GDM1 (cell line): ENCODE measurements at places on chromosomes 11 and 22.

DNA sequence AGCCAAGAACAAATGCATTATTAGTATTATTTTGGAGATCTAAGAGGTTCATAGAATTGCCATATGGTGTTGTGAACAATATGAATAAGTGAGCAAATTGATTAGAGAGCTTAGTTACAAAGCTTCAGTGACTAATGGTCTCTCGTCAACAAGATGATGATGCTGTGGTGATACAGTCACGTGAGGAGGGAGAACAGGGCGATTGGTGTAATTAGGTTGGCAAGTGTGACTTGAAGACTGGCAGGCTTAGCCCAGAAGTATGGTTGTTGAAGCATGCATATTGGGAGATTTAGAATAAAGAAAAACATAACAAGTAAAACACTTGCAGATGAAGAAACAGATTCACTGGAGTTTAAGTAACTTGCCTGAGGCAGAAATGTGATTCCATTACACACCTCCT lies 100.6 kb upstream of the SORL1-AS1 start:
- DNase-seq: no peak

DNA sequence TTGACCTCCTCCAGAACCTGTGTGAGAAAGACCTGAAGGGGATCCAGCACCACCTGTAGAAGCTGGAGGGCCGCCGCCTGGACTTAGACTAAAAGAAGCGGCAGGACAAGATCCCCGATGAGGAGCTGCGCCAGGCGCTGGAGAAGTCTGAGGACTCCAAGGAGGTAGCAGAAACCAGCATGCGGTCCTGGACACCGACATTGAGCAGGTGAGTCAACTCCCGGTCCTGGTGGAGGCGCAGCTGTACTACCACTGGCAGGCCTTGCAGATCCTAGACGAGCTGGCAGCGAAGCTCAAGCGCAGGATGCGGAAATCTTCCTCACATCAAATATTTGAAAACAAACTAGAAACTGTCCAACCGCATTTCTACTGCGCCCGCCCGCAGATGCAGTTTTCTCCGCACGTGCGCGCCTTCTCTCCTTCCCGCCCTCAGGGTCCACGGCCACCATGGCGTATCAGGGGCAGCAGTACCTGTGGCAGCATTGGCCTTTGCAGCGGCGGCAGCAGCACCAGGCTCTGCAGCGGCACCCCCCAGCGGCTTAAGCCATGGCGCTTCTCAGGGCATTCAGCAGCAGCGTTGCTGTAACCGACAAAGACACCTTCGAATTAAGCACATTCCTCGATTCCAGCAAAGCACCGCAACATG lies 10.2 kb downstream of the CLDN25 start:
- DNase-seq: no peak

DNA sequence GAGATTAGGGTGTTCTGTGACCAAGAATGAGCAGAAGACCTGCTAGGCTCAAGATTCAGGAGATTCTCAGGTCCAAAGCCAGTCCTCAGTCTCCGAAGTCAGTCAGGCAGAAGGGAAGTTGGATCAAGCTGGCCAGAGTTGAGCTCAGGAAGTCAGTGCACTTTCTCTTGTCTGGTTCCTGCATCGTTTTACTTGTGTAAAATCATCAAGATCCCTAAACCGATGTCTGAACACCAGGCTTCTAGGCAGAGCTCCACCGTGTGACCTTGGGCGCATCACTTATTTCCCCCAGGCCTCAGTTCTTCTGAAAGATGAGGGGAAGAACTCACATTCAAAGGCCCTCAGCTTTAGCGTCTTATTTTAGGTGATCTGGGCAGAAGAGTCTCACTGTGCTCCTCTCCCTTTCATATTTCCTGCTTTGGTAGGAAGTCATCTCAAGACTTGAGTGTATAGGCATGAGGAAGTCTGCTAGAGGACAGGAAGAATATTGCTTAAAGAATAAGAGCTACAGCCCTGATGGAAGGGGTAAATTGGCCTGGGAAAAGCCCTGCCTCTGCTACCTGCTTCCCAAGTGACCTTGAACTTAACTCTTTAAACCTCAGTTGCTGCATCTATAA lies 20.2 kb downstream of the NF2 start:
- no peak for DNase-seq

DNA sequence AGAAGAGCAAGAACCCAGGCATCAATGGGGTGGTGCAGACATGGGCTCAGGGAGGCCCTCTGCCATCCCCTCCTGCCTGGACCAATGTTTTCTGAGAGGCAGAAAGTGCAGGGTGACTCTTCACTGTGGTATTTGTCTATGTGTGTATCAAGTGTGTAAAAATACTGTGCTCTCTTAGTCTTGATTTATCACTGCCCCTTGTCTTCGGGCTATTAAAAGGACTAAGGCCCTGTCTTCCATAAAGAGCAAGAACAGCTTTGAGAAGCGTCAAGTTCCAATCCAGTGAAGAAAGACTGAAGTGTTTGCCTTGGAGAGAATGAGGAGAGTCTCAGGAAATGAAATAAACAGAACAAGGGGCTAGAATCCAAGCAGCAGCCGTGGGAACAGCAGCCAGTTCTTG lies 14.4 kb downstream of the PRSS23 start:
- no peak for DNase-seq

DNA sequence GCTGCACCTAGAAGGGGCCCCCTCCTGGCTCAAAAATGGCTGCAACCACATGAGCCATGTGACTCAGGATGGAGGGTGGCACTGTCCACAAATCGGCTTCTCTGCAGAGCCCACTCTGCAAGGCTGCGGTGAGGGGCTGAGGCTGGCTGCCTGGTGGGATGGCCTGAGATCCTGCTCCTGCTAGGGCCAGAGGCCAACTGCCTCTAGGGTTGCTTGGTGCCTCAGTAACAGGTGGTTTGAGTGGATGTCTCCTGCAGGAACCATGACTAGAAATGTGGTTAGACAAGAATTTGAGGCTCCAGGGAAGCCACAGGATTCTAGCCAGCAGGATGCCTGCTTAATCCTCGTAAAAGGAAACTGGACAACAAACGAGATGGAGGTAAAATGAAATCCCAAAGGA lies 17.1 kb downstream of the PATZ1 start:
- DNase-seq: no peak

DNA sequence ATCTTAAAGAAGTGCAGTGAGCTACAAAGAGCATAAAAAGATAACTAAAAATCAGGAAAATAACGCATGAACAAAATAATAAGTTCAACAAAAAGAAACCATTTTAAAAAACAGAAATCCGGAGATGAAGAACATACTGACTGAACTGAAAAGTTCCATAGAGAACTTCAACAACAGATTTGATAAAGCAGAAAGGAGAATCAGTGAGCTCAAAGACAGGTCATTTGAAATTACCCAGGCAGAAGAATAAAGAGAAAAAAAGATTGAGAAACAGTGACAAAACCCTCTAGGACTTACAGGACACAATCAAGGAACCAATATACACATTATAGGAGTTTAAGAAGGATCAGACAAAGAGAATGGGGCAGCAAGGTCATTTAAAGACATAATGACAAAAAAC lies 334.3 kb downstream of the NTM start:
- DNase-seq: no peak
